ENCODE measurements at places on chromosomes 11 and 22. TPM values are rescaled to one million over a fixed set of nuclear protein-coding genes. Genes with fewer than 3 reads are reported as not detected.

DNA sequence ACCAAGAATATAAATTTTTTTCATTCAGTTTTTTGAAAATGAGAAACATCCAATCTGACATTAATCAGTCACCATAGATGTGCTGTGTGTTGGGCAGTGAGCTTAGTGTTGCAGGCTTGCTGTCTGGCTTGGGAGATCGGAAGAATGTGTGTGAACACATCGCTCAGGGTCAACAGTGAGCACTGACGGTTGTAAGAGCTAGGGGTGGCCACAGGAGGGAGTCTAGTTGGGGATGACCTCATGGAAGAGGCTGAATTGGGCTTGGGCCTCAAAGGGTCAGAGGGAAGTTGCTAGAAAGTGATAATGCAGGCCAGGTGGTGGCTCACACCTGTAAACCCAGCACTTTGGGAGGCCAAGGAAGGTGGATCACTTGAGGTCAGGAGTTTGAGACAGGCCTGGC lies 375.4 kb downstream of the DDX10 start:
- no peak overlapping the region for H3K4me3 ChIP-seq
- no peaks in the 10 kb centered on the region for H3K27me3 ChIP-seq
- no peaks in the 10 kb centered on the region for H3K36me3 ChIP-seq
- H3K27ac ChIP-seq, result no peak overlapping the region
- H3K4me1 ChIP-seq, result no peaks in the 10 kb centered on the region

The GSTT2B gene
- 0.87 TPM for total RNA-seq

DNA sequence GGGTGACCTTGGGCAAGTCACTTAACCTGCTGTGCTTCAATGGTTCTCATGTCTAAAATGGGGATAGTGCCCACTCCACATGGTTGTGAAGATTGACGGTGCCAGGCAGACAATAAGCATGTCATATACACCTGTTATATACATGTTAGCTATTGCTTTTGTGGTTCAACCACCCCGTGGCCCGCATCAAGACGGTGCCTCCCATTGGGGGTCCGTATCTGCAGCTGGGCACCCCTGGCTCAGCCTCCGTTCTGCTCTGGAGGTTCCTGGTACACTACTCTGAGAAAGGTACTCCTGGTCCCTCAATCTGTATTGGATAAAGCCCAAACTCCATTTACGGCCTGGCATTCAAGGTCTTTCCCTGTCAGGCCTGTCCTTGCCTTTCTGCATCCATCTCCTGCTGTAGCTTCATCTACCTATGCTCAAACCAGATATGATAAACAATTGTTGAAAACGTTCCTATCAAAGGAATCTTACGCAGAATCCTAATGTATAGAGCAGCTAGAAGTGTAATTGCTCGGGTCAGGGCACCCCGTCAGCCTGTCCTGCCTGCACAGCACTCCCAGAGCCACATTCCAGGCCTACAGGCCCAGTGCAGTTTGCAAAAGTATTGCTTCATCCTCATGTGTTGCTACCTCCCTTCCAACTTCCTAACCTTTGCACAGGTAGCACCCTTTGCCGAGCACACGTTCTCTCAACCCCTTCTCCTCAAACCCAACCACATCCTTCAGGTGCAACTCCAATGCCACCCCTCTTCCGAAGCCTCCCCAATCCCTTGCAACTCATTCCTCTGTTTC lies 194.9 kb downstream of the BCR start:
- H3K36me3 ChIP-seq, result no peaks in the 10 kb centered on the region
- DNase-seq, result no peak
- H3K27ac ChIP-seq, result no peak overlapping the region
- H3K27me3 ChIP-seq, result no peaks in the 10 kb centered on the region
- H3K4me1 ChIP-seq, result no peaks in the 10 kb centered on the region

The C11orf58 gene
- 178 TPM for total RNA-seq

- H3K4me1 ChIP-seq, result no peaks in the 10 kb centered on the region
- DNase-seq, result no peak
- no peaks in the 10 kb centered on the region for H3K27me3 ChIP-seq
- H3K36me3 ChIP-seq, result no peaks in the 10 kb centered on the region
Observed at GRCh38 chr22:48528221-48528915, 1299.3 kb downstream of the BRD1 start.

- no peaks in the 10 kb centered on the region for H3K27me3 ChIP-seq
- no peak overlapping the region for H3K4me3 ChIP-seq
- no peak overlapping the region for H3K27ac ChIP-seq
- H3K4me1 ChIP-seq, result no peaks in the 10 kb centered on the region
- DNase-seq, result no peak
- H3K36me3 ChIP-seq, result no peaks in the 10 kb centered on the region
Observed at GRCh38 chr22:17990942-17991341, 33.4 kb downstream of the MICAL3 start.

The KCNC1 gene
- total RNA-seq, result 3.3 TPM

The PANX3 gene
- 0.43 TPM for total RNA-seq

- H3K27ac ChIP-seq, result no peak overlapping the region
- H3K4me3 ChIP-seq, result no peak overlapping the region
- peaks cover 6% of the 10 kb centered on the region for H3K4me1 ChIP-seq
- no peaks in the 10 kb centered on the region for H3K27me3 ChIP-seq
- DNase-seq, result no peak
- no peaks in the 10 kb centered on the region for H3K36me3 ChIP-seq
Observed at GRCh38 chr11:2794968-2795322, 90.6 kb downstream of the CDKN1C start.

GRCh38 chr11:57539342-57539741 lies 1.9 kb downstream of the SMTNL1 start:
- H3K36me3 ChIP-seq, result no peaks in the 10 kb centered on the region
- no peaks in the 10 kb centered on the region for H3K27me3 ChIP-seq
- no peak for DNase-seq
- no peaks in the 10 kb centered on the region for H3K4me1 ChIP-seq

- H3K36me3 ChIP-seq, result no peaks in the 10 kb centered on the region
- peak; percentile 87 for DNase-seq
- H3K4me1 ChIP-seq, result peaks cover 11% of the 10 kb centered on the region
- no peak overlapping the region for H3K27ac ChIP-seq
- H3K4me3 ChIP-seq, result no peak overlapping the region
Observed at GRCh38 chr11:12288212-12288930, 89.0 kb upstream of the PARVA start.

DNA sequence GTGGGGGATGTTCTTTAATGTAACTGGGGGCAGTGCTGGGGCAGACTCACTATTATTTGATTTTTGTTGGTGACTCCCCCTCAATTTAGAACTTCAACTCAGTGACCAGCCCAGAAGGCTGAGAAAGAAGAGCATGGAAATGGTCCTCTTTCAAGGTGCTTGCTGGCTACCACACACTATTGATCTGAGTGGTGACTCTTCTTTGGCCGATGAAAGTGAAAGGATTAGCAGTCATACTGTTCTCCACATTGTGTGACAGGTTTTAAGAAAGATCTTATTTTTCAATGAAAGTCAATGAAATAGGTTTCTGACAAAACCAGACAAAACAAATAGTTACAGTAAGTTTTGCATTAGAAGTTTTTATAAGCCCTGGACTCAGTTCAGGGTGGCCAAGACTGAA lies 29.9 kb downstream of the NLRP14 start:
- no peaks in the 10 kb centered on the region for H3K4me1 ChIP-seq
- no peaks in the 10 kb centered on the region for H3K36me3 ChIP-seq
- no peak overlapping the region for H3K27ac ChIP-seq
- H3K27me3 ChIP-seq, result no peaks in the 10 kb centered on the region

- H3K36me3 ChIP-seq, result no peaks in the 10 kb centered on the region
- H3K27ac ChIP-seq, result no peak overlapping the region
- no peaks in the 10 kb centered on the region for H3K27me3 ChIP-seq
- no peaks in the 10 kb centered on the region for H3K4me1 ChIP-seq
Observed at GRCh38 chr11:110479108-110480101, 49.7 kb downstream of the FDX1 start.

- H3K27me3 ChIP-seq, result no peaks in the 10 kb centered on the region
- no peaks in the 10 kb centered on the region for H3K36me3 ChIP-seq
- H3K27ac ChIP-seq, result no peak overlapping the region
- no peak overlapping the region for H3K4me3 ChIP-seq
Observed at GRCh38 chr11:125085301-125086081, 22.4 kb downstream of the SLC37A2 start.

DNA sequence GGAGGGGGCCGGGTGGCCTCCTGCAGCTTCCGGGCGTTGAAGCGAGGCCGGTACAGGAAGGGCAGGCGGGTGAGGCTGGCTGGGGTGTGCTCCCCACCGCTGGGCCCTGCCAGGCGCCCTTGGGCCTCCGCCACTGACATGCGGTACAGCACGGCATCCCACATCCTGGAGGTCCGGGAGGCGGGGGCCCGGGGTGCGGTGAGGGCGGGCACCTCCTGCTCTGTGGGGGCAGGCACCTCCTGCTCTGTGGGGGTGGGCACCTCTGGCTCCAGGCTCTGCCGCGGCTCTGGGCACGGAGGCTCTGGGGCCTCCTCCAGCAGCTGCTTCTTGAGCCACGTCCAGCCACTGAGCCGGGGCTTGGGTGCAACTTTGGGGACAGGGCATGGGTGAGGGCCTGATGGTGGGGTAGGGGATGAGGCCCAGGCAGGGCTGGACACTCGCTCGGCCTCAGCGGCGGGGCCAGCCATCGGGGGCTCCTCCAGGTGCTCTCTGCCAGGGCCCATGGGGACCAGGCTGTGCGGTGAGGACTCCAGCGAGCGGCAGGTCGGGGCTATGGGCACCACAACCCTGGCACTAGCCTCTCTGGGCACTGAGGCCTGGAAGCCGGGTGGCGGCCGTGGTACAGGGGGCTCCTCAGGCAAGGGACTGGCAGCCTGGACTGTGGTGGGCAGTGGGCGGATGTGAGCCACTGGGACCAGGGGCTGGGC lies 2.3 kb downstream of the PRR33 start:
- H3K4me3 ChIP-seq, result no peak overlapping the region
- no peaks in the 10 kb centered on the region for H3K27me3 ChIP-seq
- no peak overlapping the region for H3K27ac ChIP-seq
- H3K36me3 ChIP-seq, result no peaks in the 10 kb centered on the region
- H3K4me1 ChIP-seq, result no peaks in the 10 kb centered on the region

- H3K27ac ChIP-seq, result peak overlapping the region; percentile 75
- no peaks in the 10 kb centered on the region for H3K27me3 ChIP-seq
- peaks cover 43% of the 10 kb centered on the region for H3K4me1 ChIP-seq
- H3K4me3 ChIP-seq, result peak overlapping the region; percentile 84
- H3K36me3 ChIP-seq, result no peaks in the 10 kb centered on the region
- peak; percentile 44 for DNase-seq
Observed at GRCh38 chr11:64876835-64877341, 1.5 kb downstream of the EHD1 start.

- H3K27me3 ChIP-seq, result no peaks in the 10 kb centered on the region
- no peak for DNase-seq
Observed at GRCh38 chr11:10651656-10652361, 41.7 kb downstream of the IRAG1 start.

- H3K27ac ChIP-seq, result no peak overlapping the region
- no peak overlapping the region for H3K4me3 ChIP-seq
- no peaks in the 10 kb centered on the region for H3K27me3 ChIP-seq
- no peak for DNase-seq
- no peaks in the 10 kb centered on the region for H3K4me1 ChIP-seq
- no peaks in the 10 kb centered on the region for H3K36me3 ChIP-seq
Observed at GRCh38 chr22:20391222-20391621, 2.7 kb upstream of the ZNF74 start.

DNA sequence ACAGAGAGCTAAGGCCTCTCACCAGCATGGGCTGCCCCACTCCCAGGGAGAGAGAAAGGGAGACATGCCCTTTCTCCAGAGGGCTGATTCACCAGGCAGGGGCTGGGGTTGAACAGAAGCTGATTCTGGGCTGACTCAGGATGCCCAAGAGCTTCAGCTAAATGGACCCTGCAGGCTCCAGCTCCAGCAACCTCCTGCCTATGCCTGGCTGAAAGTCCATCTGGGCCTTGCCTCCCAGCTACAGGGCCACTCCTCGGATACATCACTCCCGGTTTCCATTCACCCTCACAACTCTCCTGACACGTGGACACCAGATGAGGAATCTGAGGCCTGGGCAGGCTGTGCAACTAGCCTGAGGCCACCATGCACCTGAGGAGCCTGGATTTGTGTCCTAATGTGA lies 215.5 kb downstream of the BUD13 start:
- no peaks in the 10 kb centered on the region for H3K27me3 ChIP-seq
- H3K4me1 ChIP-seq, result no peaks in the 10 kb centered on the region
- DNase-seq, result no peak
- H3K36me3 ChIP-seq, result no peaks in the 10 kb centered on the region
- no peak overlapping the region for H3K27ac ChIP-seq

DNA sequence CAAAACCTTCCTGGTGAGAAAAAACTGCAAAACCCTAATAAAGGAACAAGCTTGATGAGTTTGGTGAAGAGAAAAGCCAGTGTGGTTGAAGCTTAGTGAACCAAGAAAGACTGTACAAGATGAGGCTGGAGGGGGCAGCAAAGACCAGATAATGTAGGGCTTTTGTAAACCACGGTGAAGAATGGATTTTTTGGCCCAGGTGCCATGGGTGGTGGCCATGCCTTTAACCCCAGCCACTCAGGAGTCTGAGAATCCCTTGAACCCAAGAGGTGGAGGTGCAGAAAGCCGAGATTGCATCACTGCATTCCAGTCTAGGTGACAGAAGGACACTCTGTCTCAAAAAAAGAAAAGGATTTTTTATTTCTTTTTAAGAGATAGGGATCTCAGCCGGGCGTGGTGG lies 5.0 kb upstream of the ZDHHC5 start:
- peaks cover 3% of the 10 kb centered on the region for H3K4me1 ChIP-seq
- no peaks in the 10 kb centered on the region for H3K27me3 ChIP-seq
- H3K36me3 ChIP-seq, result no peaks in the 10 kb centered on the region
- H3K4me3 ChIP-seq, result no peak overlapping the region
- no peak overlapping the region for H3K27ac ChIP-seq

DNA sequence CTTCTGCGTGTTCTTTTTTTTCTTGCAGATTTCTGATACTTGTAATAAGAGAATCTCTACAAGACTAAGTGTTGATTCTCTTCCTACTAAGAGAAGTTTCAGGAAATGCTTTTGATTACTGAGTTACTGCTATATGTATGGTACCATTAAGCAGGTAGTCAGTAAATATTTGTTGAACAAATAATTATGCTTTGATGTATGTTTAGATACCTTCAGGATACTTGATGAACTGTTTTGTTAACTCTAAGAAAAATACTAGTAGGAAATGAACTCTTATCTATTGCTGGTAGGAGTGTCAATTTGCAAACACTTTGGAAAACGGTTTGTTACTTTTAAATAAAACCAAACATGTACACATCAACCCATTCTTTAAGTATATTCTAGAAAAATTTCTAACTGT lies 90.6 kb downstream of the TMEM135 start:
- no peak overlapping the region for H3K27ac ChIP-seq
- H3K36me3 ChIP-seq, result no peaks in the 10 kb centered on the region
- H3K4me1 ChIP-seq, result no peaks in the 10 kb centered on the region
- DNase-seq, result no peak
- no peaks in the 10 kb centered on the region for H3K27me3 ChIP-seq
- no peak overlapping the region for H3K4me3 ChIP-seq

The KCNJ1 gene
- total RNA-seq, result 0.24 TPM

DNA sequence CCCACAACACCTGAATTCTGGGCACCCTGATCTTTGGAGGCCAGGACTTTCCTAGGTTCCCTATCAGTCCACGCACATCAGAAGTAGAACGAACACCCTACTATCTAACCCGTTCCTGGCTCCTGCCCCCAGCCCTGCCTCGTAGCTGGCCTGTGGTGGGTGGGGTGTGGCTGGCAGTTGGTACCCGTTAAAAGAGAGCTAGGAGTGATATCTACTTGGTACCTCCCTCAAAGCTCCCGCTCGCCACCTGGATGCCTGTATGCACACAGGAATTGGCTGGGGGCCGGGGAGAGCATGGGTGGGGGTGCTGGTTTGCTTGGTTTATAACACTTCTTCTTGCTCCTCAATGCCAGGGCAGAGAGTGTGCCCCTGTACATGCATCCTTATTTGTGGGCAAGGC lies 14.0 kb upstream of the NECTIN1 start:
- H3K4me3 ChIP-seq, result no peak overlapping the region
- peaks cover 5% of the 10 kb centered on the region for H3K4me1 ChIP-seq
- no peaks in the 10 kb centered on the region for H3K27me3 ChIP-seq

GRCh38 chr11:57299150-57299737 lies 25.5 kb downstream of the TNKS1BP1 start:
- peaks cover 11% of the 10 kb centered on the region for H3K4me1 ChIP-seq
- no peaks in the 10 kb centered on the region for H3K27me3 ChIP-seq
- no peak overlapping the region for H3K27ac ChIP-seq
- H3K36me3 ChIP-seq, result no peaks in the 10 kb centered on the region
- no peak overlapping the region for H3K4me3 ChIP-seq
- no peak for DNase-seq

The PHOX2A gene
- total RNA-seq, result 2.0 TPM

All from testis (tissue), 5 donors.